ENCODE measurements at places on chromosomes 5 and 9.
A peak's percentile ranks its signal among the peaks of the same experiment; 100 is the strongest.

GRCh38 chr9:5453673-5454072 is 3.3 kb downstream of the CD274 start:
- peak; percentile 45 for DNase-seq

DNA sequence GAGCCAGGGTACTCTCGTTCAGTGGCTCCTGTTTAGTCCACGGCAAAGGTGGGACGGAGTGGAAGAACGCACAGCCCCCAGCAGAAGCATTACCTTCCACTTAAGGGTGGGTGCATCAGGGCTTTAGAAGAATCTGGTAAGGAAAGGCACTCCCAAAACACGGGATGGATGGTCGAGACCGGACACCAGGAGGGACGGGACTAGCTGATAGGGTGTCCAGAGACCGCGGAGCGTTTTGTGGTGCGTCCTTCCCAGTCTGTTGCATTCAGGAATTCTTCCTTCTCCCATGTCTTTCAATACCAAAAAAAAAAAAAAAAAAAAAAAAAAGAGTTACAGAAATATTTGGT is 545 bp upstream of the CTSV start:
- DNase-seq = peak; percentile 14

GRCh38 chr5:3310541-3311261 is 284.9 kb upstream of the IRX1 start:
- no peak for DNase-seq

DNA sequence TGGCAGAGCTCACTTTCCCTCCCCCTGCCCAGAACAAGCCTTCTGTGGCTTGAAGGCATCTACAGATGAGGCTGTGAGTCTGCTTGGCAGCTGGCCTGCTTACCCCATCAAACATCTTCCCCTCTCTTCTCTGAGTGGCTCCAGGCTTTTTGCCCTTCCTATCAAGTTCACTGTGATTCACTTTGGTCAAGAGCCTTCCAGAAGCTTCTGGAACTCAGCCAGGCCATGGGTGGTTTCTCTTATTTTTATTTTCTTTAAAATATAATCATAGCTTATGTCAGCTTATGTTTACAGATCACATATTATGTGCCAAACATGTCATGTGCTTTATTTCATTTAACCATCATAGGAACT is 267.0 kb downstream of the SEC61B start:
- DNase-seq = peak; percentile 42

GRCh38 chr5:60262576-60263295 is 369.2 kb upstream of the PDE4D start:
- DNase-seq = no peak

DNA sequence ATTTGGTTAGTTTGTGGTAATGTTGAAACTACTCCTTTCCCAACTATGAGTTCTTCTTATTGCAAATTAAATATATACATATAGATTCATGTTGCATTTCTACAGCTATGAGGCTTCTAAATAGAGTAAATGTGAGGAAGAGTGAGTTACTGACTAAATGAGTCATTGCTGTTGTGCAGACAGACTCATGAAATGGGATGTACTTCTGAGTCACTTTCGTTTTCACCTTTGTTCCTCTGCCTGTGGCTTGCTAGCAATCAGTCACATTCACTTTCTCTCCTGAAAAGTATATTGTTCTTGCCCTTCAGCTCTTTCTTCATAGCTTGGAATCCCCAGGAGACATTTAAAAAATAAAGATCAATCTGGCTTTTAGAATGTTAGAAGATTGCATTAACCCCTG is 295.5 kb upstream of the SMC2 start:
- DNase-seq = peak; percentile 85

GRCh38 chr9:133546287-133546680 is 11.8 kb downstream of the ADAMTSL2 start:
- DNase-seq = no peak

DNA sequence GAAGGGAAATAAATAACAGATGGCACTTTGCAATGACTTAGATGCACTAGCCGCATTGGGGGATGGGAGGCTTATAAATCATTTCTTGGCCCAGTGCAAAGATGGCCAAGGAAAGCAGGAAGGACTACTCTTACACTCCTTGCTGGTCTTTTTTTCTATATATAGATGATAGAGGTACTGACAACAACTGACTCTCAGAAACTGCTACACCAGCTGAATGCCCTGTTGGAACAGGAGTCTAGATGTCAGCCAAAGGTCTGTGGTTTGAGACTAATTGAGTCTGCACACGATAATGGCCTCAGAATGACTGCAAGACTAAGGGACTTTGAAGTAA is 1.7 kb downstream of the CCNG1 start:
- DNase-seq = no peak

DNA sequence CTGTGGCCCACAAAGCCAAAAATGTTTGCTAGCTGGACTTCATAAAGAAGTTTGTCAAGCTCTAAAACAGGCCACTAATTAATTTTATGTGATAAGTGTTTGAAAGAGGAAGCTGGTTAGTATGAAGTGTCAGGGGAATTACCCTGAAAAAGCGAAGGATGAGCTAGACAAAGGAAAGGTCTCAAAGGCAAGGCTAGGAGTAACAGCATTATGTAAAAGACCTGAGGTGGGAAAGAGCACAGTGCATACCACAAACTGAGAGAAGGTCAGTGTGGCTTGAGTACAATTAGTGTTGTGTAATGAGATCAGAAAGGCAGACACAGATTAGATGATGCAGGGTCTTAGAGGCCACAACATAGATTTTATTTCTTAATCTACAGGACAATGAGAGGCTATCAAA is 29.6 kb downstream of the RC3H2 start:
- DNase-seq = no peak

- DNase-seq = no peak
These were observed 1187.1 kb upstream of the WWC1 start for GRCh38 chr5:167104351-167104750.

DNA sequence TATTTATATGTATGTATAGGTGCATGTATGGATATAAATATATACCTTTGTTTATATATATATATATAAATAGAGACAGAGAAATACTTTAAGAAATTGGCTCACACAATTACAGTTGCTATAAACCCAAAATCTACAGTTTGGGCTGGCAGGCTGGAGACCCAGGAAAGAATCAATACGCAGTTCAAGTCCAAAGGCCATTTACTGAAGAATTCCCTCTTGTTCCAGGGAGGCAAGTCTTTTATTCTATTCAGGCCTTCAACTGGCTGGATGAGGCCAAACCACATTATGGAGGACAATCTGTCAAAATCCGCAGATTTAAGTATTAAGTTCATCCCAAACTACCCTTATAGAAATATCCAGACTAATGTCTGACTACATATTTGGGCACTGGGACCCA is 144.7 kb downstream of the ARL15 start:
- DNase-seq = no peak

DNA sequence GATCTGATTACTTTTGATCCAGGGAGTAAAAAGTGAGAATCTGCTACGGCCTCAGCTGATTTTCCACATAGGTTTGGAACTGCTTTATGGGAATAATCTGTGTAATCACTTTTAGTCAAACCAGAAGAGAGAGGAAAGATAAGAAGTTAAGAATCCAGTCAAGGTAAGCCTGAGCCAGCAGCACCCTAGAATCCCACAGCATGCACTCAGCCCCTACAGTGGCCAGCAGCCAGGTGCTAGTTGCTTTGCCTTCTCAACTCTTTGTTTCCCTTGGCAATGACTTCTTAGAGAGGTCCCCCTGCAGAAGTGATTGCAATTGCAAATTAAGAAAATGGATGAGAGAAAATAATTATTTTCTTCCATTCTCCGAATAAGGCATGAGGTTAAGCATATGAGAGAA is 59.7 kb upstream of the TMED7 start:
- DNase-seq = no peak

DNA sequence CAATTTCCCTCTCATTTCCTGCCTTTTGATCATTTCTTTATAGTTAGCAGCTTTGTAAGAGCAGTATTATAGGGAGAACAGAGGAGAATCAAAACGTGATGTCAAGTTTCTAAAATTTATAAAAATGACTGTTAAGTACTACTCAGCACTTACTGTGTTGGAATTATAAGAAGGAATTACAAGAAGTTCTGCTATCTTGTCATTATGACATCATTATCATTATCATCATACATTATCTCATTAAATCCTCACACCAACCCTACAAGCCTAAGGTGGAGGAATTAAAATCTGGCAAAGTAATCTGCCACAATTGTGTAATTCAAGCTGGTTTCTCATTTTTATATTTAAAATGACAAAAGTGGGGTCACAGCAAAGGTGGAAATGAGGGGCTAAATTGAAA is 316.2 kb upstream of the CD180 start:
- DNase-seq = no peak
